AG09319 (cell line): ENCODE measurements at places on chromosomes 16 and 17.

DNA sequence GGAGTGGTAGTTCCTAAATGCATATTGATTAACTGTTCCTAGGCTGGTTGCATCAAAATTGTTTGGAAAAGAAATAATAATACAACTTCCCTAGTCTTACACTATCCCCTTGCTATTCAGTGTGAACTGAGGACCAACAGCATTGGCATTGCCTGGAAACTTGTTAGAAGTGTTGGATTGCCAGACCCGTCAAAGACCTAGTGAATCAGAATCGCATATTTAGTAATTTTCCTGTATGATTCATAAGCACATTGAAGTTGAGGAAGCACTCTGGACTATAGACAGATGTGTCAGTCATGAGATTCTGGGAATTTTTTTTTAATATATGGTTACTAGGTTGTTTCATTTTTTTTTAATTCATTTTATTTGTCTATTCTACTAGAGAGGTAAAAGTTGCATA is 34.7 kb upstream of the KCNJ16 start:
- no peak for DNase-seq

GRCh38 chr17:49793309-49793708 is 4.8 kb downstream of the KAT7 start:
- no peak for DNase-seq

GRCh38 chr16:49699841-49700175 is 156.1 kb downstream of the ZNF423 start:
- no peak for DNase-seq

GRCh38 chr17:68346448-68346847 is 55.2 kb downstream of the ARSG start:
- no peak for DNase-seq

GRCh38 chr16:23564575-23565363 is 7.2 kb downstream of the UBFD1 start:
- no peak for DNase-seq

DNA sequence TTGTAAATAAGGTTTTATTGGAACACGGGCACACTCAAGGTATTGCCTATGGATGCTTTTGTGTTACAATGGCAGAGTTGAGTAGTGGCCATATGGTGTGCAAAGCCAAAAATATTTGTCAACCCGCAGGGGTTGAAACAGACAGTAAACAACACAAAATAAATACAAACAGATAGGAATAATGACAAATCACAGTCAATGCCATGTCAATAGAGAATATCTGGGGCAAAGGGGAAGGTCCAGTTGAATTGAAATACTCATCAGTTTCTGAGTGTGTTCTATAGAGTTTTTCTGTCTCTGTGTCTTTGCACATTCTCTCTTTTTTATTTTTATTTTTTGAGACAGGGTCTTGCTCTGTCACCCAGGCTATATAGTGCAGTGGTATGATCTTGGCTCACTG is 37.5 kb downstream of the PITPNC1 start:
- no peak for DNase-seq

- DNase-seq, result no peak
These were observed 410.0 kb upstream of the SOX9 start for GRCh38 chr17:71710816-71711215.

- no peak for DNase-seq
These were observed 155.7 kb upstream of the C17orf78 start for GRCh38 chr17:37219876-37220606.

- DNase-seq, result no peak
These were observed 76.5 kb downstream of the GPRC5B start for GRCh38 chr16:19808061-19808641.

DNA sequence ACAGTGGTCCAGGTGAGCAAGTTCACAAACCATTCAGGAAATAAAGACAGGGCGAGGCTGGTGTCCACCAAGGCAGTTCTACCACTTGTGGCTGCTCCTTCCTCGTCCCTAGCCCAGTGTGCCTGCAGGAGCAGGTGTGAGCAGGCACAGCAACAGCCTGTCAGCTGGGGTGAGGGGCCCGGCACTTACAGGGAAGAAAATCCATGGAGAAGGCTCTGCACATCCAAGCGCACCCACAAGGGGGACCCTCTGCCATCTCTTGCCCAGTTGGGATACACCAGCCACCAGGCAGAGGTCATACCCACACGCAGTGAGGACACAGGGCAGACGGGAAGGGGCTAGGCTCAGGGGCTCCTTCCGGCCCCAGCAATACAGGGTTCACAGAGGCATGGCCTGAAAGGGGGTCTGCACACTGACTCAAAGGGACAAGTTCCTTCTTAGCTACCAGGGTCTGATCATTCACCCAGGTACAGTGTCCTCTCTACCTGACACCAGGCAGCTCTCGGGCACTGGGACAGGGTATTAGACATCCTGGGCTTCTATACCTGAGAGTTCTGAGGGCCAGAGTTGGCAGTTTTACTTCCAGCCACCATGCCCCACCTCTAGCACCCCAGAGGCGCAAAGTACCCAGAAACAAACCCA is 27.0 kb downstream of the CDIP1 start:
- DNase-seq, result no peak

- DNase-seq, result no peak
These were observed 10.2 kb upstream of the LRRC37B start for GRCh38 chr17:31997005-31997404.

GRCh38 chr16:50335196-50335958 is 33.4 kb downstream of the BRD7 start:
- no peak for DNase-seq

- no peak for DNase-seq
These were observed 30.9 kb upstream of the CLEC18B start for GRCh38 chr16:74451951-74452758.

GRCh38 chr16:67881621-67882161 is 3.0 kb upstream of the NRN1L start:
- DNase-seq, result no peak

GRCh38 chr17:5913032-5913531 is 157.1 kb upstream of the WSCD1 start:
- DNase-seq, result no peak

DNA sequence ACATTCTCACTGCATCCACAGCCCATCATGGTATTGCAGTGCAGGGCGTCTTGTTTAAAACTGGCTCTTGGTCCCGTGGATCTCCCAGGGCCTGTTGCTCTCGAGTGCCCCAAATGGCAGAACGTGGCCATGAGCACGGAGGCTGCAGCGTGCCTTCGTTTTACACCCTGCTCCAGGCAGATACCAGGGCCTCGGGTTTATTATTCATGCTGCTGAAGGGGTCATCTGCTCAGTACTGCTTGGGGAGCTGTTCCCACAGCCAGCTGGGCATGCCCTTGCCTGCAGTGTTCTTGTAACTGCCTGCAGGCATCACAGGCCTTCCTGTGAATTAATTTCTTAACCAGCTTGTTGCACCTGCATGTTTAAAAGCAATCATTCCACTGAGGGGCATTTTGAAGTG is 129.7 kb upstream of the CHMP6 start:
- no peak for DNase-seq

DNA sequence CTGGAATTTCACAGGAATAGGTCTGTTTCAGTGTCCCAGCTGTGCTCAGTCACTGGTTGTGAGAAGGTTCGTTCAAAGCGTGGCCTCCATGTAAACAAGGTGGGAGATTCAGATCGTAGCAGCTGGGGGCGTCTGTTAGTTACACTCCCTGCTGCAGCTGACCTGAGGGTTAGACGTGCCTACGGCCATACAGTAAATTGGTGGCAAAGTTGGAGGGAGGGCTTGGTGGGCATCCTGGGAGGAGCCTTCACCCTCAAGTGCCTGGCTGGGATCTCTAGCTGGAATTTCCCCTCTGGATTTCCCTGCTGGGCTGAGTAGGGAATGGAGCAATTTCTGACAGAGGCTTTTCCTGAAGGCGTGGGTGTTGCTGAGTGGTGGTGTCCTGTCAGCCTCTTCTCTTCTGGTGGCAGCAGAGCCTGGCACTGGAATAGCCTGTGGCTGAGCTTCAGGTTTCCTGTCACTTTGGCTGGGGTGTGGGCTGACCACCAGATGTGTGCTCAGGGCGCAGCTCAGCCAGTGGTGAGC is 6.4 kb downstream of the FCSK start:
- no peak for DNase-seq

DNA sequence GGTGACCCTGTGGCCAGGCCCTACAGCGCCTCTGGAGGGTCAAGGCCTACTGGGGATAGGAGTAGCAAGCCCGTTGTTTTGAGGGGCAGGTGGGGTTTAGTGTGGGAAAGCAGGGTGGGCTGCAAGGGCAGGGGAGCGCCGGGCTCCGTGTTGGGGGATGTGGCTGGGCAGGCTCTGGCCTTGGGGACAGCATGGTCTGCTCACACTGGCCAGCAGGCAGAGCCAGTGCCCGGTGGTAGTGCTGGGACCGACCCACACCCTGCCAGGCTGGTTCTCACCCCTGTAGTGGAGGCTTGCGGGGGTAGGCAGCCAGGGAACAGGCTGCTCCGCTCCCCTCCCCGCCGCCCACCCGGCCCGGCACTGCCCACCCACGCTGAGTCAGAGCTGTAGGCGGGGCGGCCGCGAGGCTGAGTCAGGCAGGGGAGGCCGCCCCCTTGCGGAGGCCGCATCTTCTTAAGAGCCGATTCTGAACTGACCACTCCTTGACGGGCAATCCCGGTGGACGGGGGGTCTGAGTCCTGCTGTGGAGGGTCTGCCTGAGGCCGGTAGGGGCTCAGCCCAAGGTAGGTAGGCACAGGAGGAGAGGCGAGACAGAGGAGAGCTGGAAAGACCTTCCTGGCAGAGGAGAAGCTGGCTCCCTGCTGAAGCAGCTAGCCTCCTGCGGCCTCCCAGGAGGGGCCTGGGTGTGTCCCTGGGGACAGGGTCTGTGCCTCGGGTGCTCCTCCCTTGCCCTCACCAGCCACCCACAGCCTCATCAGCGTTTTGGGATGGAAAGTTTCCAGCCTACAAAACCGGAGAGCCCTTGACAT is 62.4 kb downstream of the BAIAP2 start:
- peak; percentile 55 for DNase-seq

GRCh38 chr16:1154291-1154886 is 1.5 kb downstream of the CACNA1H start:
- no peak for DNase-seq

GRCh38 chr17:36016555-36016954 is 1.2 kb downstream of the CCL23 start:
- no peak for DNase-seq

- no peak for DNase-seq
These were observed 107.1 kb downstream of the VPS53 start for GRCh38 chr17:607361-608147.

GRCh38 chr16:20850981-20851380 is 44.7 kb downstream of the REXO5 start:
- no peak for DNase-seq

DNA sequence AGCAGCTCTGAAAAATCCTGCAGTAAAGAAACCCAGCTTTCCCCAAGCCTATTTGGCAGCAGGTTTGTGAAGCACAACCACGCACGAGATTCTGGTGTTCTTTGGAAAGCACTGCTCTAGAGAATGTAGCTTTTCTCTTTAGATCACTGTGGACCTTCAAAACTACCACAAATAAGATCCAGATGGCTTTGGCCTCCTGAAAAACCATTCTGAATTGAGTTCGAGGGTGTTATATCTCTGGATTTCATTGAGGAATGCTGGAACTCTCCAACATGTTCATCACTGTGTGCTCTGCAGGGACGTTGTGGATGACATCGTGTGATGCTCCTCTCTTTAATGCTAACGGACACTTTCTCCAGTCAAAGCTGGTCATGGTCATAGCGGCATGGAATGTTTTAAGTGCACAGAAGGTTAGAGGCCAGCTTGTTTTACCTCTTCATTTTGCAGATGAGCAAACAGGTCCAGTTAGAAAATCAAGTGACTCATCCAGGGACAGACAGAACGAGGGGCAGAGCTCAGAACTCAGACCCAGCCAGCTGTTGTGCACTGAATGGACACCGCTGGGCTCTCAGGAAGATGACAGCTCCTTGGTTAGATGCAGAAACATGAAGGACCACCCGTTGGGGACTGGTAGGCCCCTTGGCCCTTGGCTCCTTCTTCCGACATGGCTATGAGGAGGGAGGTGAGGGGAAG is 37.2 kb downstream of the CCDC42 start:
- DNase-seq, result peak; percentile 3

DNA sequence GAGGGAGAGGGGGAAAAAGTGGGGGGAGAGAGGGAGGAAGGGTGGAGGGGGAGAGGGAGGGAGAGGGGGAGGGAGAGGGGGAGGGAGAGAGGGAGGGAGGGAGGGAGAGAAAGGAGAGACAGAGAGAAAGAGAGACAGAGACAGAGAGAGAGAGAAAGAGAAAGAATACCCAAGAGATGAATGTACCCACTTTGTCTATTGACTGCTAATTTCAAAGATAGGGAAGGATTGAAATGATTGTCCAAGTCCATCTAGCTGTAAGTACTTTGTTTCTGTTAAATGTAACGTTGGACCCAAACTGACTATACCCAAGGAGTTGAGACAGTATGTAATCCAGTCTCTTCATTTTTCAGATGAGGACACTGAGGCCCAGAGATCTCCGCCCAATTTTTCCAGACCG is 374.9 kb downstream of the GRIN2A start:
- no peak for DNase-seq

DNA sequence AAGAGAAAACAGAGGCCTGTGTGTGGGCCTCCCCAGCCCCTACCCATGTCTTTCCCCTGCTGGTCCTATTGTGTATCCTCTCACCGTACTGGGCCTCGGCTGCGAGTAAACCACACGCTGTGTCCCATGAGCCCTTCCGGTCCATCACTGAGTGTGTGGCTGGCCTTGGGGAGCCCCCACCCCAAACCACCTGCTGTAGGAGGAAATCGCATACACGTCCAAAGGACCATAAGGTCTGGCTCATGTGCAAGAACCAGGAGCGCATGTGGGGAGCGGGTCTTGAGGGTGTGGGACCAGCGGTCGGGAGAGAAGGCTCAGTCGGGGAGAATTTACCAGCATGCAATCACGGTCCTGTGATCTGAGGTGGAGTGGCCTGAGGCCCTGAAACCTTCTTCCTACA is 38.4 kb upstream of the DNAH17 start:
- no peak for DNase-seq

DNA sequence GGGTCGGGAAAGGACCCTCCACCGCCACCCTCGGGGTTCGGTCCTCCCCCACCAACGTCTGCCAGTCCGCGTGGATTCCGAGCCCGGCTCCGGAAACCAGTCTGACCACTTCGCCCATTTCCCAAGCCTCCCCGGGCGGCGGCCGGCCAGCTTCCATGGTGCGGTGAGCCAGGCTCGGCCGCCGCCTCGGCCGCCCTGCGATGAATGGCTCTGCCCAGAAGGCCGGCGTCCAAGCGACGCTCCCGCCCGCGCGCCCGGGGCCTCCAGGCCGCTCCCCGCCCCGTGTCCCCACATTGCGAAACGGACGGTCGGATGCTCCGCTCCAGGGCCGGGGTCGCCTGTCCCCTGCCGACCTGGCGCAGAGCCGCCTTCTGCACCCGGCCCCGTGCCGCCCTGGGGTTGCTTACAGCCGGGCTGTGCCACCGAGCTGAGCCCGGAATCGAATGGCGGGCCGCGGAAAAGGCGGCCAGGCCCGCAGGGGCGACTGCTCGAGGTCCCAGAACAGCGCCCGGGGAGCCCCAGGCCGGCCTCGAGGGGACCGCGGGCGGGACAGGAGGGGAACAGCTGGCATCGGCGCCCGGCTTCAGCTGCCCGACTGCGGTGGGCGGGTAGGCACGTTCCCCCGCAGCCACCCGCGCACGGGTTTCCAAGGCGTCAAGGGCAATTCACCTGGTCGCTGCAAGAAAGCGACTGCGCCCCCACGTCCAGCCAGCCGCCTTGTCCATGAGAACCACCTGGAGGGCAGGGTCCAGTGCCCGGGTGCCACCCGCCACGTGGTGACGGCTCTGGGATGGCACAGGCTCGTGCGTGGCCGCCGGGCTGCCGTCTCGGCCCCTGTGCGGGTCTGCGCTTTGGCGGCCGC is 18.3 kb upstream of the CBX8 start:
- DNase-seq, result no peak

GRCh38 chr17:55414983-55415382 is 6.7 kb downstream of the MMD start:
- DNase-seq, result no peak
